ENCODE measurements at places on chromosomes 7 and 10.

- DNase-seq = no peak
Observed at GRCh38 chr10:13080643-13081042, 19.3 kb upstream of the OPTN start.

GRCh38 chr10:130236711-130237110 is 100.5 kb downstream of the GLRX3 start:
- no peak for DNase-seq

DNA sequence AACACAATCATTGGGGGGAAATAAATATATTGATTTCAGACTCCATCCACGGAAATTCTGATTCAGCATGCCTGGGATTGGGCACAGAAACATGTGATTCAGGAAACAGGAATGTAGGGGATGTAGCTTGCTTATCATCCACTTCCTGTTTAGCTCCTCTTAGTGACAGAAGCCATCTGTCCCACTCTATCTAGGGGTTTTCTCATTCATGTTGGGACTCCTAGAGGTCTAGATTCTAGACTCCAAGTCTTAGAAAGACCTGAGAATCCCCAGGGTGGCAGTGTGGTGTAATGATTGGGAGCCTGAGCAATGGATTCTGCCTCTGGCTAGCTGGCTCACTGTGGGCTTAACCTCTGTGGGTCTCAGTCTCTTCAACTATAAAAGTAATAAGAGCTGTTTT is 67.9 kb downstream of the CDK1 start:
- no peak for DNase-seq

GRCh38 chr10:91829268-91829667 is 31.0 kb downstream of the TNKS2 start:
- no peak for DNase-seq

DNA sequence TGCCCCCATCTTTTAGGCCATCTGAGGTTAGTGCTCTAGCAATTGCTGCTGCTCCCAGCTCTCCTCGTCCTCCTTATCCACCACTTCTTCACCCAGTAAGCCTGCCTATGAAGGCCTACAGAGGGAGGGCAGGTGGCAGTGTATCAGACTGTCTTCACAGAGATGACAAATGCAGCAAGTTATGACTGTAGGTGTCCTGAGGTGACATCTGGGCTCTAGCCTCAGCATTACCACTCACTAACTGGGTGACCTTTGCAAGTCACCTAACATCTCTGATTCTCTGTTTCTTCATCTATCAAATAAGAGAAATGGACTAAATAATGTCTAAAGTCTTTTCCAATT is 151.6 kb downstream of the NOC3L start:
- DNase-seq = no peak

DNA sequence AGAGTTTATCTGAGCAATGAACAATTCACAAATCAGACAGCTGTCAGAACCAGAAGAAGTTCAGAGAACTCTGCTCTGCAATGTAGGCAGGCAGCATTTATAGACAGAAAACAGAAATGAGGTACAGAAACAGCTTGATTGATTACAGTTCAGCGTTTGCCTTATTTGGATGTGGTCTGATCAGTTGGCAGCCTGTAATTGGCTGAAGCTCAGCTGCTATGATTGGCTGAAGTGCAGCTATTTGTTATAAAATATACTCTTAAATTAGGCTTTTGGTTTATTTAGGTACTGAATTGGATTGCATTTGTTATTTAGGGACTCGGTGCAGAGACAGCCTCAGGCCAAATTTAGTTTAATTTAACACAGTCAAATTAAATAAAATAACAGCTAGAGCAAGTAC is 85.8 kb upstream of the JAZF1 start:
- DNase-seq = no peak

- no peak for DNase-seq
Observed at GRCh38 chr7:70542750-70543376, 589.1 kb upstream of the GALNT17 start.

DNA sequence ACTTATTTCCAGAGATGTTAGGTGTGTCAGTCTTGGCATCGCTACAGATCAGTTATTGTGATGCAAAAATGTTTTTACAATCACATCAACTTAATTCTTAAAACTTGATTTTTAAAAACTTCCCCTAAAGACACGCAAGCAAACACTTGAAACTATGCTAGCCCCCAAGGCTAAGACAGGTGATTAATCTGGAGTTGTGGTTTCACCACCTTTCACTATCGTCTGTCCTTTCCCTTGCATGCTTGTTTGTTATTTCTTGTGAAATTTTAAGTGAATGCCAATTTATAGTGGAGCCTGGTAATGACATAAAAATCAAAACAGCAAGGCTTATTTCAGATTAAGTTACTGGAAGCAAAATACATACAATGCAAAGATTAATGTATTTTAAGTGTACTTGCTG is 70.4 kb downstream of the SLC35B4 start:
- DNase-seq = no peak

GRCh38 chr7:12941512-12941911 is 254.1 kb downstream of the ARL4A start:
- no peak for DNase-seq

DNA sequence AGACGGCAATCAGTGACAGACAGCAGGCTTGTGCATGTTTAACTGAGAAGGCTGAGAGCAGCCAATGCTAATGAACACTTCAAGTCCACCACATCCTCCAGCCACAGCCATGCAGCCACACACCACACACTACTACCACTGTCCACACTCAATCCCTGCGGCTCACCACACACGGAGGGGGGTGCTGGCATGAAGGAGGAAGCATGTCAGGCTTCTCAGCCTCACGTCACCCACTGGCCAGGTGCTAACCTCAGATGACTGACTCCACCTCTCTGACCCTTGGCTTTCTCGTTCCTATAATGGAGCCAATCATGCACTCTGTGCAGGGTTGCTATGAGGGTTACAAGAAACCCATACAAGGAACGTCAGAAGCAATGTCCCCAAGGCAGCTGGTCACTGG is 165.4 kb upstream of the RNF32 start:
- no peak for DNase-seq
